Right cardiac atrium (tissue), 5 donors: ENCODE measurements at places on chromosomes 3 and 15. TPM values are rescaled to one million over a fixed set of nuclear protein-coding genes. Genes with fewer than 3 reads are reported as not detected.

GRCh38 chr15:96415513-96416217 is 85.2 kb downstream of the NR2F2 start:
- no peak for DNase-seq

DNA sequence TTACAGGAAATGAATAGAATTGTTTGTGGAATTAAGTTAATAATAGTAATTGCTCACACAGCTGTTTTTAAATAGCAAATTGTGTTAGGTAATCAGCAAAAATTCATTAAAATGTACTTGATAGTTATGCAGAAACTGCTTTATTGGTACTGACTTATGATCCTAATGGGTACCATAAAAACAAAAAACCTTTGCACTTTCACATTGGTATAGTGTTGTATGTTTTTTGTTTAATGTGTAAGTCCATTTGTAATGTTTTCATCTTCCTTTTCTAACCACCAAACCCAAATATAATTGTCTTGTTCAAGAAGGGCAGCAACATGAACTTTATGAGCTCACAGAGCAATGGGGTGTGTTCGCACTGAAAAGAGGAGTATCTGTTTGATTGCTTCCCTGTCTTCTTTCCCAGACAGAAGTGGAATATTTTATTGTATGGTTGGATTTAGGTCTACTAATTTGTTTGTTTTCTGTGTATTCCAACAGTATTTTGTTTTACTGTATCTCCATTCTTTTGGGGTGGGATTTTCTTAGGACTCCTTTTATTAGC is 135.8 kb downstream of the TCF12 start:
- DNase-seq = no peak

DNA sequence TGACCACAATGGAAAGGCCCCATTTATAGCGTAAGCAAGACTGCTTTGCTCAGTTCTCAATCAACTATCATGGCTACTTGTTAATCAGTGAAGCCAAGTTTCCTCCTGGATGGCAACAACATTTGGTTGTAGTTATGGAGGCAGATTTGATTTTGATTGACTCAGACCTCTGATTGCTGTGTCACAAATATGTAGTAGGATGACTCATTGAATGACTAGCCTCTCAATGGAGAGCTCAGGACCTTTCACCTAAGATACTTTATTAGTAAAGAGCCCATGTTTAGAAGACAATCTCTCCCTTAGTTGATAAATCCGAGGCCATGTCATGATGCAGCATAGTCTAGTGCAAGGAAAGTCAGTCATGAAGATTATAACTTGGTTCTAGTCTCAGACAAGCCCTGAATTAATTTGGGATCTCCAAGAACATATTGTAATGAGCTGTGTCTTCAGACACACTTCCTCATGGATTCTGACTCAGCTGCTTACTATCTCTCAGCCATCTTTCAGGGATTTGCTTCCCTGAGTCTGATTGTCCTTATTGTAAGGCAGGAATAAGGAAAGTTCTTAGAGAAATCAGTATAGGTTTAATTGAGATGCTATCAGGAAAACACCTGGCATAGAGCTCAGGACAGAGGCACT is 397.4 kb upstream of the TMCO5A start:
- no peak for DNase-seq

GRCh38 chr15:93311620-93312019 is 222.6 kb upstream of the RGMA start:
- no peak for DNase-seq

DNA sequence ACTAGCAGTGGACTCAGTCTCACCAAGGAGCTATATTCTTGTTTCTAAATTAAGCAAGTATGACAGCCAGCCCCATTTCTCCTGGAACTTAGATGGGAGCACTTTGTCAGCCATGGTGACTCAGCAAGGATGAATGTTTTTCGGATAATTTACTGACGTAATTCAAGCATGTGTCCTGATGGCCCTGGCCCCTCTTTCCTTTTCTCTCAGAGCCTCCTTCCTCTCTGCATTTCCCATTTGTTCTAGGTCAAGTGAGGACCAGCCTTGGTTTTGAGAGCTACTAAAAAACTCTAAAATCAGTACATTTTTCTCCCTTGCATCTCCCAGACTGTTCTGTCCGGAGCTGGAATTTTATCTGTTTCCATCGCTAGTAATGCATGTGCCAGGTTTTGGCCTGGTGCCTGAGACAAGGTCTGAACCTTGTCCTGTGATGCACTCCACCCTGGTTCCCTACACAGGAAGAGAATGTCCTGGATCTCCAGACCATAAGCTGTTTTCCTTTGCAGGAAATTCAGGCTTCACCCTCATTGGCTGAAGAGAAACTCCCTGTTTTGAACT is 256.6 kb upstream of the ROPN1 start:
- peak; percentile 73 for DNase-seq

GRCh38 chr3:46354984-46355383 is 1.1 kb downstream of the CCR2 start:
- DNase-seq = no peak

DNA sequence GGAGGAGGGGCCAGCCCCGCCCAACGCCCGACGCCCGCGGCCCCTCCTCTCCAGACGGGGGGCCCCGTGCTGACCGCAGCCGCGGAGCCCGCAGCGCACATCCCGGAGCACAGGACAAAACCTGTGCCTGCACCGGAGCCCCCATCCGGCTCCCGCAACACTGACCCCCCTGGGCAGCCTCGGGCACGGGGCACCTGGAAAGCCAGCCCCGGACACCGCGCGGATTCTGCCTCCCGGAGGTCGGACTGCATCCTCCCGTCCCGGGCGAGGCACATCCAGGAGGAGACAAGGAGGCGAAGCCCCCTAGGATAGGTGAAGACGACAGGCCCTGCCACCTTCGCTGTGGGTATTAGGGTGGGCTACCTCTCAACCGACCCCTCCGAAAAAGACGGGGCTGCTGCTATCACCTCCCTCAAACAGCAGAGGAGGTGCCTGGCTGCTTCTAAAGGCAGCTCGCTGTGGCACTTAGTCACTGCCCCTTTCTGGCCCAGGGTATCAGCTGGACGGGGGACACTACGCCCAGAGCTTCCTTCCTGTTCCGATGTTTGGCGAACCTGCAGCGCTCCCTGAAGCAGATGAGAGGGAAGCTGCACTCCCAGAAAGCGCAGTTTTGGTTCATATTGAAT is 10.6 kb downstream of the XXYLT1 start:
- peak; percentile 78 for DNase-seq

DNA sequence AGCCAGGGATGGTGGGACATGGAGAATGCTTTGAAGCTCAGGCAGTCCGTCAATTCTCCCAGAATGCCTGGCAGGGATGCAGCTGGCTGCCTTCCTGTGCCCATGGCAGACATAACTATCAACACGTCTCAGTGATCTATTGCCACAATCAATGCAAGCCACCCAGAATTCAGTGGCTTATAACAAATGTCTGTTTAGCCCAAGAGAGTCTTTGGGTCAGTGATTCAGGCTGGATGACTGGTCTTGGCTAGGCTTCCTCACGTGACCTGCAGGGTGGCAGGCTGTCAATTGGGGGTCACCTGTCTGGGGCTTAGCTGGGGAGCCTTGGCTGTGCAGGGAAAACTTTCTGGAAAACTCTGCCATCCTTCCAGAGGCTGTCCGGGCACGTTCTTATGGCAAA is 213.1 kb upstream of the LRRFIP2 start:
- no peak for DNase-seq

Gene TRIM42
- not detected for polyA plus RNA-seq

GRCh38 chr3:157065201-157065600 is 94.7 kb downstream of the CCNL1 start:
- DNase-seq = no peak

Gene HGD
- polyA plus RNA-seq = 0.07 TPM

GRCh38 chr3:5891711-5892110 is 704.2 kb downstream of the EDEM1 start:
- no peak for DNase-seq

DNA sequence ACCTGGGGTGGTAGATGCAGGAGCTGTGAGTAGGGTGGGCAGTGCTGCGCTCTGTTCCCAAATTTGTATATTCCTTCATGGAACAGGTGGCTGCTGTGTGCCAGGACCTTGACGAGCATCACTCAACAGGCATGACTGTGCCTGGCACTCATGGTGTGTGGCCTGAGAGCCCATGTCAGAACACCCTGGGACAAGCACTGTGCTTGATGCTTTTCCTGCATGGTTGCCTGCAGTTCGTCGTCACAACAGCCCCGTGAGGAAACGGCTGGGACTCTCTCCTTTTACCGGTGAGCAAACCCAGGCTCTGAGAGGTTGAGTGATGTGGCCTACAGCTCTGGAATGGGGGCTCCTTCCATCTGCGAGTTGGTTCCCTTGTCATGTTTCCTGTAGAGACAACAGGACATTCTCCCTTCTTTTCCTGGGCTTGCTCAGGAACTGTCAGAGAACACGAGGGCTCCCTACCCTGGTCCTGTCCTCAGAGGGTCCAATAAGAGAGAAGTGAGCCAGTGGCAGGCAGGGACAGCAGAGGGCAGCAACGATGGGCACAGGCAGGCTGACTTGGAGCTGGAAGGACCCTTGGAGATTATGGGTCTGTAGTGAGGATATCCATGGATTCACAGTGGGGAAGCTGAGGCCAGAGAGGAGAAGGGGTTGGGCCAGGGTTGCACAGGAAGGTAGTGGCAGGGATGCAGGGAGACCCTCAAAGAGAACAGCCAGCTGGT is 37.4 kb downstream of the PRKCD start:
- DNase-seq = no peak

GRCh38 chr3:45568848-45569762 is 25.4 kb upstream of the LIMD1 start:
- no peak for DNase-seq

- no peak for DNase-seq
Measured at GRCh38 chr3:61956236-61956635, 394.9 kb downstream of the PTPRG start.

Gene ATP11B
- polyA plus RNA-seq = 9.5 TPM

DNA sequence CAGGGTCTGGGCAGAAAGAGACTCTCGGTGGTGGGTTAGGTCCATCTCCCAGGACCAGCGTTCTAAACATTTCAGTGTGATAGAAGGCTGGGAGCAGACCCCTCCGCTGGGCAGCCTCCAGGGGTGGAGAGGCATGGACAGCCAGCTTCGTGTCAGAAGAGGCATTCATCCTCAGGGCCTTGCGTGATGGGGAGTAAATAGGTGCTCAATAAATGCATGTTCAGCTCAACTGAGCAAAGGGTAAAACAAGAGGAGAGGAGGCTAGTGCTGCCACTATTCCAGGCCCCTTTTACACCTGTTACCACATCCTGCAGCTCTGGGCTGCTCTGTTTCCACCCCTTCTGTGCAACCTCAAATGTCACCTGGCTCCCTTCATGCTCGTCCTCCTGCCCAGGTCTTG is 49.0 kb downstream of the SEMA5B start:
- no peak for DNase-seq

Gene CHRM5
- polyA plus RNA-seq = not detected

Gene RASGRP1
- 0.43 TPM for polyA plus RNA-seq

Gene CCDC39
- not detected for polyA plus RNA-seq

GRCh38 chr15:85800478-85801123 is 5.9 kb upstream of the KLHL25 start:
- DNase-seq = no peak

DNA sequence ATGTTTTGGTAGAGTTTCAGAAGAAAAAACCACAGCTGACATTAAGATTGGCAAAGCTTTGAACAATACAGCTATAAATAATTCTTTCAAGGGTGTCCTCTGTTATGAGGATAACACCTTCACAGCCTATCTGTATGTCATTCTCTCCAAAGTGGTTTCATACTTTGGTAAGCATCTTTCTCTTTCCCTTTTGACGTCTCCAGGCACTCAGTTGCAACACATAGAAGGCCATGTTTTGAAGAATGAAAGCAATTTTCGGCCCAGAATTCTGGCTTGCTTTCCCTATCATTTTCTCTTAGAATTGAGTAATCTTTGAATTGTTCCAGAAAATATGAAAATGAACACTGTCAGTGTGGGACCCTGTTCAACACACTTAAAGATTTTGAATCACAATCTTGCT is 200.0 kb upstream of the CBLB start:
- DNase-seq = no peak

DNA sequence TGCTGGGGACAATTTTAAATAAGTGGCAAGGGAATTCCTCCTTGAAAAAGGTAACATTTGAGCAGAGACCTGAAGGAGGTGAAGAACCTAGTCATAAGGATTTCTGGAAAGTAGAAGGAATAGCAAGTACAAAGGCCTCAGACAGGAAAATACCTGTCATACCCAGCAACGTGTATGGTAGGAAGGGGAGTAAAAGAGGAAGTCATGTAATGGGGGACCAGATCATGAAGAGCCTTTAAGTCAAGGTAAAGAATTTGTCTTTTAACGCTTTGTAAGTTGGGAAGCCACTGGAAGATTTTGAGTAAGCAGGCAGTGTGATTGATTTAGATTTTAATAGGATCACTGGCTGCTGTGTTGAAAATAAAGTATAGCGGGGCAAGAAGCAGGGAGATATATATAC is 43.4 kb upstream of the FAH start:
- DNase-seq = no peak

GRCh38 chr3:117366574-117366973 is 657.0 kb downstream of the TUSC7 start:
- no peak for DNase-seq

Gene TMEM207
- polyA plus RNA-seq = not detected

Gene DPPA2
- polyA plus RNA-seq = not detected

GRCh38 chr3:81452418-81452817 is 309.0 kb downstream of the GBE1 start:
- DNase-seq = no peak

DNA sequence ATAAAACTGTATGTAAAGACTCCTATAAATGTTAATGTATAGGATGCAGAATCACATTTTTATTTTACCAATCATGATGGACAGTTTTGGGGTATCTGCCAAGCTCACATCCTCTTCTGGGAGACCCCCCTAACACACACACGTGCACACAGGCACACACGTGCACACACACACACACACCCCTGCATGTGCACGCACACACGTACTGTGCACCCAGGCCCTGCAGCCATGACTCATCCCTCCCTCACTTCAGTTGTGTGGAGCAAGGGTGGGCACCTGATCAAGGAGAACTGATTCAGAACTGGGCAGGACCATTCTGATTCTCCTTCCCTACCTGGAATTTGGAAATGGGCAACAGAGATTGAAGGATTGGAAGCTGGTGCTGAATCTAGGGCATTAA is 16.0 kb upstream of the MINDY4B start:
- DNase-seq = no peak

DNA sequence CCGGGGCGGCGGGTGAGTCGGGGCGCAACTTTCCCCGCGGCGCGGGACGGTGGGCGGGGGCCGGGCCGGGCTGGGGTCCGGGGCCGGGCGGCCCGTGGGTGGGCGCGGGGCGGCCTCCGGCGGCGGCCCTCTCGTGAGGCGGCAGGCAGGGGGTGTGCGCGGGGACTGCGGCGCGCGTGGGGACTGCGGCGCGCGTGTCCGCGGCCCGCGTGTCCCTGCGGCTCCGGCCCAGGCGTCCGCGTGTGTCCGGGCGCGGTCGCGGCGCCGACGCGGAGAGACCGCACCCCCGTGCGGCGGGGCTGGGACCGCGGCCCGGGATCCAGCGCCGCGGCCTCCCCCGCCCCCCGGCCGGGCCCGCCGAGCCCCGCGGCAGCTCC is 349 bp downstream of the PLXNA1 start:
- peak; percentile 65 for DNase-seq

Gene ACVR2B
- polyA plus RNA-seq = 1.7 TPM

GRCh38 chr3:66115858-66116654 is 77.3 kb upstream of the MAGI1 start:
- peak; percentile 23 for DNase-seq

GRCh38 chr3:29144807-29145206 is 136.1 kb upstream of the RBMS3 start:
- peak; percentile 59 for DNase-seq

Gene TMEM212
- not detected for polyA plus RNA-seq

Gene RBMS3
- polyA plus RNA-seq = 8.9 TPM

Gene MON1A
- 8.2 TPM for polyA plus RNA-seq

Gene VILL
- polyA plus RNA-seq = 5.4 TPM
